ENCODE measurements at places on chromosomes 13 and 19. TPM values are rescaled to one million over a fixed set of nuclear protein-coding genes. Genes with fewer than 3 reads are reported as not detected.

GRIN2D gene
- 0.59 TPM for polyA plus RNA-seq

USE1 gene
- 29.8 TPM for polyA plus RNA-seq

SCEL gene
- not detected for polyA plus RNA-seq

GNA15 gene
- 0.17 TPM for polyA plus RNA-seq

OR7C1 gene
- not detected for polyA plus RNA-seq

TMPRSS9 gene
- not detected for polyA plus RNA-seq

ANKRD24 gene
- polyA plus RNA-seq = 0.08 TPM

GDF15 gene
- polyA plus RNA-seq = 206 TPM

CD33 gene
- polyA plus RNA-seq = not detected

C19orf73 gene
- 2.5 TPM for polyA plus RNA-seq

NAPSA gene
- 0.19 TPM for polyA plus RNA-seq

ONECUT3 gene
- not detected for polyA plus RNA-seq

SIAH3 gene
- polyA plus RNA-seq = 0.02 TPM

ZNF724 gene
- polyA plus RNA-seq = 0.77 TPM

DNA sequence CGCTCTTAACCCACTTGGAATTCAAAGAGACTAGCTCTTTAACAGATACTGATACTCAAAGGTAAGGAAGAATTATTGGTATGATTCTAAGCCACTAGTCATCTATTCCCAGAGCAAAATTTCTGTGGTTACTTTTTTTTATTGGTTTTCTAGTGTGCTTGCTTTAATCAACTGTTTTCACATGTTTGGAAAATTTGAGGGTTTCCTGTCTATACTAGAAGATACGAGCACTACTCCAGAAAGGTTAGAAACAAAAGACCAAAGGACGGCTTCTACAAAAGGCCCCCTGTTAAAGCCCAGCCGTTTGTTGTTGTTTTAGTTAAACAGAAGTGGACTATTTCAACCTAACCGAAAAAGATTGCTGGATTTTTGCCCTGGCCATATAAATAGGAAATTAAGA, 18.5 kb upstream of the LPAR6 start:
- DNase-seq = peak; percentile 89

DNA sequence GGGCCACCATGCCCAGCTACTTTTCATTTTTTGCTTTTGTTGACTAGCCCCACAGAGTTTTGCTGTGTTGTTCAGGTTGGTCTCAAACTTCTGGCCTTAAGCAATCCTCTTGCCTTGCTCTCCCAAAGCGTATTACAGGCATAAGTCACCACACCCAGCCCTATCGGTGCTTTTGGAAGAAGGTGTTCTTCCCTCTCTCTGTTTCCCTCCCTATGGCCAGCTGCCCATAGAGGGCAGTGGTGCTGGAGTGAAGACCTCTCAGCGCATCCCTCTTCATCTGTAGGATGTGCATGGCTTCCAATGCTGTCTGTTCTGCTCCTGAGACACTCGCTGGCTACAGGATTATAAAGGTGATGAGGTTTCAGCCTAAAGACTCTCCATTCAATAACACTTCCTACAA, 1.3 kb upstream of the CD22 start:
- DNase-seq = no peak

DNA sequence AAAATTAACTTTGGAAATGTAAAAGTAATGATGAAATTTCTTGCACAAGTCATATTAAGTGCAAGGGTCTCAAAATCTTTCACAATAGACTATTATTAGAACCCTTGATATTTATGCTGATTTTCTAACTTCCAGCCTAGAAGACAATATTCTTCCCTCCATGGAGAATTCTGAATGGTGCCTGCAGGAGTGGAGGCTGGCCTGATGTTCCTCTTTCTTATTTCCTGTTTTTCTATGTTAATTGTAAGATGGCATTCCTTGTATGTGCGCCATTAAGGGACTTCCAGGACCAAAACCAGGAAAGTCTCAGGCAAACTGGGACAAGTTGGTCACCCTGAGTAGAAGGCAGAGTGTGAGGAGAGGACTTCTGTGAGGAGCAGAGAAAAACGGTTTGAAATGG, 294.9 kb downstream of the DLEU7 start:
- DNase-seq = no peak

DNA sequence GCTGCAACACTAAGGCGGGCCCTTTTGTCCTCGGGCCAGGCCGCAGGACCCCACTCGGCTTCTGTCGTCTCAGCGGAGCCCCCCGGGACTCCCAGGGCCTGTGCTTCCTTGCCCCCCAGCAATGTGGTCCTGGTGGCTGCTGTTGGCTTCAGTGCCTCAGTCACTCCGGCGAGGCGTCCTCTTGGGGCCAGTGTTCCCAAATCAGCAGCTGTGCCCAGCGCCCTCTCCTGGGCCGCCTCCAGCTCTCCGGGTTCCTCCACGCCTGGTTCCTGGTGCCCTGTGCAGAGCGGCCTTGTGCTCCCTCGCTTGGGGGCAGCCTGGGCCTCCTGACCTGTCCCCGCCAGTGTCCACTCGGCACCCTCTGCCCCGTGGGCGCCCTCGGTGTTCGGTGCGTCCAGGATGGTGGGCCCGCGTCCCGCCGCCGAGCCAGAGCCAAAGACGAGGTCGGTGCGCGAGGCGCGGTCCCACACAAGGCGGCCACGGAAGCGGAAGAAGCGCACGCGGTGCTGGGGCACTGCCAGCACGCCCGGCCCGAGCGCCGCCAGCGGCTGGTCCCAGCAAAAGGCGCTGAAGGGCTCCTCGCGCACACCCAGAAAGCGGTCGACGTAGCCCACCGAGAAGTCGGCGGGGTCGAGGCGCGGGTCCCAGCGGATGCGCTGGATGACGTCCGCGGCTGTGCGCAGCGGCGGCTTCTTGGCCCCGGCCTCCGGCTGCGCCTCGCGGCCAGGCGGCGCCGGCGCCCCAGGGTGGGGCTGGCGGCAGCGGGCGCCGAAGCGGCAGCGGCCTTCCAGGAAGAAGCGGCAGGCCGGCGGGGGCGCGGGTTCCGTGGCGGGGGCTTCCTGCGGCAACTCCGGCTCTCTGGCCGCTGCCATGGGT, 685 bp downstream of the LENG9 start:
- peak; percentile 72 for DNase-seq

- DNase-seq = no peak
Measured at GRCh38 chr19:54418930-54419800, 3.9 kb downstream of the TTYH1 start.

- no peak for DNase-seq
Measured at GRCh38 chr19:4979211-4979807, 10.4 kb downstream of the KDM4B start.

DNA sequence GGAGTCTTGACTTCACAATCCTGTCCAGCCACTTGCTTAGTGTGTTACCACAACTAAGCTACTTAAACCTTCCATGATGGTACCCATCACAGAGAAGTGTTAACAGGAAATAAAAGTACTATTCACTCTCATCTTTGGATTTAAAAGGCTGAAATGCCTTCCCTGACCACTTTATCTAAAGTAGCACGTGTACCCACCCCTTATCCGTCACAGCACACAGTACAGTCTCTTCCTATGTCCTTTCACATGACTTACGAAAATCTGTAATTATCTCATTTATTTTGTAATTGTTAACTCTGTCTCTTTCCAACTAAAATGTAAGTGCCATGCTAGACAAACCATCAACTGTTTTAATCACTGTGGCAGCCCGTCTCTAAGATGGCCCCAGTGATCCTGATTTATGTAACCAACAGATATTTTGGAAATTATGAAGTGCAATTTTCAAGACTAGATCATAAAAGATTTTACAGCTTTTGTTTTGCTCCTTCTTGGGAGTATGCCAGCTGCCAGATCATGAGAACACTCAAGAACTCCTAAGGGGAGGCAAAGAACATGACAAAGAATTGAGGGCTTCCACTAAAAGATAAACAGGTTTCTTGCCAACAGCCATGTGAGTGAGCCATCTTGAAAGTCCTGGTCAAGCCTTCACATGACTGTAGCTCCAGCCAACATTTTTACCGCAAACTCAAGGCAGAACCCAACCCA, 44.9 kb downstream of the DIAPH3 start:
- no peak for DNase-seq

GRCh38 chr13:65744836-65745235, 1485.3 kb downstream of the PCDH9 start:
- no peak for DNase-seq

- peak; percentile 81 for DNase-seq
Measured at GRCh38 chr13:30745906-30746686, 10.8 kb downstream of the ALOX5AP start.

DNA sequence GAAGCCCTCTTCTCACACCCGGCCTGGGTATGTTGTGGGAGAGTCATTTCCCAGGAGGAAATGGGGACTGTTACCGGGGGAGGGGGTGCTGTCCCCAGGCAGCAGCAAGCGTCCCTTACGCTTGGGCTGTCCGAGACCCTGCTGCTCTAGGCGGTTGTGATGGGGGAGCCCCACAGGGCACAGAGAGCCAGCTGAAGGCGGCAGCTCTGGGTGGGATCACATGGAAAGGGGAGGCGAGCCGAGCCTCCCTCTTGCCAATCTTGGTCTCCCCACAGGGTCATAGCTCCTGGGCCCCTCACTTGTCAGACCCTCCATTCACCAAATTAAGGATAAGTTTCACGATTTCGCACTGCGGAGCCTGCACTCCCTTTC, 22.0 kb downstream of the EPN1 start:
- no peak for DNase-seq

DNA sequence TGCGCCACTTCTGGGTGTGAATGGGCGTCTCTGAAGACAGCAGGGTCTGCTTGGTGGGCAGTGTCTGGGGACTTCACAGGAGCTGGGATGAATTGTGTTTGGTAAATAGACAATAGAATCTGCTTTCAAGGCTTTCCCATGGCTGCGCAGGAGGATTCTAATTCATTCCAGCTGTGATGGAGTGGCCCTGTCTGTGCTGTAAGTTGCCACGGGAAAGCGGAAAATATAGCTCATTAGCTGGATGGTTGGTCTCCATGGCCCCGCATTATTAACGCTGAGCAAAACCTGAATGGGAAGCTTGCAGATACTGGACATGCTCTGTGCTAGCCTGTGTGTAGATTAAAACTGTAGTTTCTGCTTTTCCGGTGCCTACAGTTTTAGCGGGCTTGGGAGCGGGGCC, 15.6 kb upstream of the C1QTNF9 start:
- no peak for DNase-seq

DNA sequence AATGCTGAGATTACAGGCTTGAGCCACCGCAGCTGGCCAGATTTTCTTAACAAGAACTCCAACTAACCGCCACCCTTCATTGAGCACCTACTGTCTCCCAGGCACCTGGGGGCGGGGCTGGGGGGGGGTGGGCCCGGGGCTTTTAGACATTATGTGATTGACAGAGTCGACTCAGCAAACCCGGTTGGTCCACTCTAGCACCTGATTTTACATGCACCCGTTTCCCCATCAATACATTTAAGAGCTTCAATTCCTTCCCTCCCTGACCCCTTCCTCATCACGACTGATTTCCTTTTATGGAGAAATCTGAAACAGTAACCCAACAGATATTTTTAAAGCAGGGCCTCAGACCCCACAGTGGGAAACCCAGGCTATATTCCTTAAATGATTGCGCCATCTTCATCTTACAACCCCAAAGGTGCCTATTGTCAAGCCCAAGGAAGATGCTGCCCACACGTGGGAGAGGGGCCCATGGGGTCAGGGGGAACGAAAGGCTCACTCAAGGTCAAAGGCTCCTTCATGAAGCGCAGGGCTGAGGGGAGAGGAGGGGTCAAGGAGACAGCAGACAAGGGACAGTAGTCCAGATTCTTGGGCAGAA, 1.8 kb downstream of the INSR start:
- no peak for DNase-seq

GRCh38 chr19:43624933-43625332, 5.5 kb upstream of the ZNF428 start:
- DNase-seq = no peak

GRCh38 chr13:95779522-95779921, 102.6 kb downstream of the DNAJC3 start:
- no peak for DNase-seq

DNA sequence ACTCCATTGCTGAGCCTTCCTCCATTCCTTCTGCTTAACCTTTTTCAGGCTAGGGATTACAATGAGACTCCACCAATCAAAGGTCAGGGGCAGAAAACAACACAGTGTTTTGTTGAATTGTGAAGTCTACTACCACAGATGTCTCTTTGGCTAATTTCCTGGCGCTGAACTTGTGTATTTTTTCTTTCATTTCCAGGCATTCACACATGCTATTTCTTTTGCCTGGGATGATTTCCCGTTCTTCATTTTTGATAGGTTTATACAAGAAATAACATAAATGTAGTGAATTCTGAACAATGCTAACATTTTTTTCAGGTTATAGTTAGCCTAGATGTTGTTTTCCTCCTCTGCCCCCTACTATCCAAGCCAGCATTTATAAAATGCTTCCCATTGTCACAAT, 64.3 kb downstream of the OLFM4 start:
- no peak for DNase-seq

- no peak for DNase-seq
Measured at GRCh38 chr19:48866692-48867091, 1.7 kb downstream of the PLEKHA4 start.

GRCh38 chr19:56838024-56838908, 2.3 kb downstream of the PEG3 start:
- no peak for DNase-seq

GRCh38 chr19:16849168-16849567, 20.0 kb downstream of the SIN3B start:
- DNase-seq = no peak

- no peak for DNase-seq
Measured at GRCh38 chr13:30715372-30715756, 20.0 kb upstream of the ALOX5AP start.

DNA sequence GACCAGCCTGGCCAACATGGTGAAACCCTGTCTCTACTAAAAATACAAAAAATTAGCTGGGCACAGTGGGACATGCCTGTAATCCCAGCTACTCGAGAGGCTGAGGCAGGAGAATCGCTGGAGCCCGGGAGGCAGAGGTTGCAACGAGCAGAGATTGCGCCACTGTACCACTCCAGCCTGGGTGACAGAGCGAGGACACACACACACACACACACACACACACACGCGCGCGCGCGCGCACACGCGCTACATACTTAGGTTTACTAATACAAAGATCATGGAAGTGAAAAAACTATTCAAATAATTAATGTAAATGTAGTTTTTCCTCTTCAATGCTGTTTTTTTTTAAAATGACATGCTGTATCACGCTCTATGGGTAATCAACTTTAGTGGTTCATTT, 58.5 kb upstream of the ZDHHC20 start:
- DNase-seq = no peak

Data from endothelial cell of umbilical vein (primary cell).